ENCODE measurements at places on chromosomes 2 and 18. TPM values are rescaled to one million over a fixed set of nuclear protein-coding genes. Genes with fewer than 3 reads are reported as not detected.

DNA sequence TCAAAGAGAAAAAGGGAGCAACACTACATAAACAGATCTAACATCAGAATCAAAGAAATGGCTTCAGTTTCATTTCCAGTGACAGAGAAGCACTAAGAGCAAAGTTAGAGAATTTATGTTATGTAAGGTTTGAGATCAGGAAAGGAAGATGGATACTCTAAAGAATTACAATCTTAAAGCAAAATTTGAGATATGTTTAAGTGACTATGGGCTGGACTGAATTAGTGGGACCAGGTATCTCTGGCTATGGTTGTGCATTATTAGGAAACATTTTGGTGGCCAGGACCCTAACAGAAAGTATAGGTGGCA is 208.2 kb downstream of the CCDC178 start:
- DNase-seq: no peak
- H3K36me3 ChIP-seq: no peaks in the 10 kb centered on the region
- no peak overlapping the region for H3K27ac ChIP-seq
- H3K27me3 ChIP-seq: no peaks in the 10 kb centered on the region

DNA sequence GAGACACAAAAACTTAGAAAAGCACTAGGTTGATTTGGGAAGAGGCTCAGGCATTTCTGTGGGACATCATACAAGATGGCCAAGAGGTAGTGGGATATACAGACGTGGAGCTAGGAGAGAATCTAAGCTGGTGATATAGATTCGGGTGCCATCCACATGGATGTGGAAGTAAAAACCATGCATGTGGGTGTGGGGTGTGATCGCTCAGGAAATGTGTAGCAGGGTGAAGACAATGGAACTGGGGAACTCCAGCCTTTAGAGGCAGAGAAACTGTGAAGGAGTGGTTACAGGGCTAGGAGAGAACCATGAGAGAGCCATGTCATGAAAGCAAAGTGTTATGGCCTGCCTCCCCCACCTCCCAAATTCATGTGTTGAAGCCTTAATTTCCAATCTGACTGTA is 43.0 kb upstream of the CTLA4 start:
- H3K4me3 ChIP-seq: no peak overlapping the region
- H3K27me3 ChIP-seq: peaks cover 4% of the 10 kb centered on the region
- no peaks in the 10 kb centered on the region for H3K36me3 ChIP-seq
- H3K4me1 ChIP-seq: no peaks in the 10 kb centered on the region

OSR1 gene
- total RNA-seq: 30.6 TPM

- no peaks in the 10 kb centered on the region for H3K36me3 ChIP-seq
- no peak for DNase-seq
- no peaks in the 10 kb centered on the region for H3K4me1 ChIP-seq
- H3K27me3 ChIP-seq: peaks cover 38% of the 10 kb centered on the region
- H3K4me3 ChIP-seq: no peak overlapping the region
Observed at GRCh38 chr18:75739682-75740081, 312.2 kb upstream of the SMIM21 start.

KANSL1L gene
- total RNA-seq: 2.3 TPM

GRCh38 chr2:103773884-103774283 is 1012.1 kb downstream of the TMEM182 start:
- peak; percentile 72 for DNase-seq
- H3K4me3 ChIP-seq: no peak overlapping the region
- H3K4me1 ChIP-seq: 0 out of 2 replicates have a peak, but pooled peaks cover 4% of the 10 kb centered on the region
- H3K27ac ChIP-seq: no peak overlapping the region
- no peaks in the 10 kb centered on the region for H3K36me3 ChIP-seq

LYPD1 gene
- 18.7 TPM for total RNA-seq

CNDP1 gene
- total RNA-seq: not detected

GRCh38 chr2:199979832-199980628 is 24.6 kb downstream of the MAIP1 start:
- no peaks in the 10 kb centered on the region for H3K36me3 ChIP-seq
- DNase-seq: peak; percentile 89
- no peak overlapping the region for H3K27ac ChIP-seq
- H3K27me3 ChIP-seq: no peaks in the 10 kb centered on the region
- H3K4me1 ChIP-seq: peaks cover 26% of the 10 kb centered on the region

DNA sequence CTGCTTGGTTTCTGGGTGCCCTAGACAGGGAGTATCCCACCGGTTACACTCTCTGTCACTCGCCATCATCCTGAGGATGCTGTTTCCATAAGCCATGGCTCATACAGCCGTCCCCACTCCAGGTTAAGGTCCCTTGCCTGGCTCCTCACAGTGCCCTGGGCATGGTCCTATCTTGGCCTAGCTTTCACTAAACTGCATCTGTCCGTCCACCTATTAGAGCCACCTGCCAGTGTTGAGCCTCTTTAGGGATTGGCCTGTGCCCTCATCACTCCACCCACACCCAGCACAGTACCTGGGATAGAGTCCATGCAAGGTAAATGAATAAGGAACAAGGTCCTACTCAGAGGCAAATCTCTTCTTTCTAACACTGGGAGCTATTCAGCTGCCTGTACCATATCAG is 320.1 kb downstream of the GBX2 start:
- H3K4me3 ChIP-seq: no peak overlapping the region
- H3K27me3 ChIP-seq: no peaks in the 10 kb centered on the region
- H3K27ac ChIP-seq: no peak overlapping the region
- no peaks in the 10 kb centered on the region for H3K36me3 ChIP-seq

FEV gene
- total RNA-seq: 0.07 TPM

- H3K4me3 ChIP-seq: no peak overlapping the region
- no peaks in the 10 kb centered on the region for H3K27me3 ChIP-seq
- no peak for DNase-seq
- no peak overlapping the region for H3K27ac ChIP-seq
Observed at GRCh38 chr2:66438498-66438833, 3.5 kb downstream of the MEIS1 start.

LYG2 gene
- total RNA-seq: not detected

DNA sequence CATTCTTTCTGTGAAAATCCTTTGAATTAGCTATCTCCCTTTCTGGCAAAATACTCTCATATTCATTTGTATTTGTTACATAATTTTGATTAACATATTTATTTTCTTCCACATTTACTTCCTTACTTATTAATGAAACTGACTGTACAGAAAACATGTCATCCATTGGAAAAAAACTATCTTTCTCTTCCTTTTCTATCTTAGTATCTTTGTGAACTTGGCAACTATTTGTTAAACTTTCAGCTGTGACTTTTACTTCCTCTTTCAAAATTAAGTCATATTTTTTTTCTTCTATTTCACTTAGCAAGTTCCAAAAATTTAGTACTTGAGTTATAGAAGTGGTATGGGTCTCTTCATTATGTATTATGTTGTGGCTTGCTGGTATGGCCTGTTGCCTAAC is 2.6 kb downstream of the RAD51AP2 start:
- no peaks in the 10 kb centered on the region for H3K4me1 ChIP-seq
- H3K36me3 ChIP-seq: no peaks in the 10 kb centered on the region
- H3K4me3 ChIP-seq: no peak overlapping the region
- no peak overlapping the region for H3K27ac ChIP-seq

- peak; percentile 2 for DNase-seq
- H3K36me3 ChIP-seq: no peaks in the 10 kb centered on the region
- H3K4me1 ChIP-seq: no peaks in the 10 kb centered on the region
- no peak overlapping the region for H3K4me3 ChIP-seq
- no peak overlapping the region for H3K27ac ChIP-seq
- no peaks in the 10 kb centered on the region for H3K27me3 ChIP-seq
Observed at GRCh38 chr2:208608122-208608835, 201.7 kb downstream of the PTH2R start.

ASB18 gene
- 0.15 TPM for total RNA-seq

SOWAHC gene
- total RNA-seq: 27.4 TPM

DNA sequence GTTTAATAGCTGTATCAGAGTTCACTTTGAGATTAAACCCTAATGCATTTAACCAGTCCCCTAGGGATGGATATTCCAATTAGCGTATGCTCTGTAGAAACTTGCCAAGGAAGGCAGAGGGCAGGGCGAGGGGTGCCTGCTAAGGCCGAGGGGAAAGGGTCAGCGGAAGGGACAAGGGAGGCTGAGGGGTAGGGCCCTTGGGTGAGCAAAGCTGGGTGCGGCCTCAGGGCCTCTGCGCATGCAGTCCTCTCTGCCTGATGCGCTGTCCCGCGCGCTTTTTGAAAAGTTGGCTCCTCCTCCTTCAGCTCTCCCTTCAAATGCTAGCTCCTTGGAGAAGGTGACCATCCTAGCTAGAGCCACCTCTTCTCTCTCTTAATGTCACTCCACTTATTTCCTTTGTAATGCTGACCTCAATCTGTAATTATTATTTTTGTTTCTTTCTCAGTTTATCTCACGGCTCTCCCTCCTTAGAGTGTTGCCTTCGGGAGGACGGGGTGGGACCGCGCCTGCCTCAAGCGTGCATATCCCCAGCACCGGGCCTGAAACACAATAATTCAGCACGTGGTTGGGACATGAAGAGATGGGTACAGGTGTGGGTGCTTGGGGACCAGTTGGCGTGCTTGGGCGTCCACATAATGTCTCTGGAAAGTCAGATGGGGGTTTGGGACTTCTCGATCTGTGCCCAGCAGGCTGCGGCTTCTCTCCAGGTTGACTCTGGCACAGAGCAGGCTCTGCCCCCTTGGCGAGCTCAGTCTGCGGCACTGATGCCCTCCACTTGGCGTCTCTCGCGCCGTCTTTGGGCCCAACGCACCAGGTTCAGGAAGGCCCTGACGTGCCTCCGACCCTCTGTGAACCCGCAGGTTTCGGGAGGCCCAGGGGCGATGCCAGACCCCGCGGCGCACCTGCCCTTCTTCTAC is 10.0 kb downstream of the ZAP70 start:
- peaks cover 7% of the 10 kb centered on the region for H3K4me1 ChIP-seq
- H3K27ac ChIP-seq: no peak overlapping the region
- H3K27me3 ChIP-seq: no peaks in the 10 kb centered on the region
- DNase-seq: no peak

DNA sequence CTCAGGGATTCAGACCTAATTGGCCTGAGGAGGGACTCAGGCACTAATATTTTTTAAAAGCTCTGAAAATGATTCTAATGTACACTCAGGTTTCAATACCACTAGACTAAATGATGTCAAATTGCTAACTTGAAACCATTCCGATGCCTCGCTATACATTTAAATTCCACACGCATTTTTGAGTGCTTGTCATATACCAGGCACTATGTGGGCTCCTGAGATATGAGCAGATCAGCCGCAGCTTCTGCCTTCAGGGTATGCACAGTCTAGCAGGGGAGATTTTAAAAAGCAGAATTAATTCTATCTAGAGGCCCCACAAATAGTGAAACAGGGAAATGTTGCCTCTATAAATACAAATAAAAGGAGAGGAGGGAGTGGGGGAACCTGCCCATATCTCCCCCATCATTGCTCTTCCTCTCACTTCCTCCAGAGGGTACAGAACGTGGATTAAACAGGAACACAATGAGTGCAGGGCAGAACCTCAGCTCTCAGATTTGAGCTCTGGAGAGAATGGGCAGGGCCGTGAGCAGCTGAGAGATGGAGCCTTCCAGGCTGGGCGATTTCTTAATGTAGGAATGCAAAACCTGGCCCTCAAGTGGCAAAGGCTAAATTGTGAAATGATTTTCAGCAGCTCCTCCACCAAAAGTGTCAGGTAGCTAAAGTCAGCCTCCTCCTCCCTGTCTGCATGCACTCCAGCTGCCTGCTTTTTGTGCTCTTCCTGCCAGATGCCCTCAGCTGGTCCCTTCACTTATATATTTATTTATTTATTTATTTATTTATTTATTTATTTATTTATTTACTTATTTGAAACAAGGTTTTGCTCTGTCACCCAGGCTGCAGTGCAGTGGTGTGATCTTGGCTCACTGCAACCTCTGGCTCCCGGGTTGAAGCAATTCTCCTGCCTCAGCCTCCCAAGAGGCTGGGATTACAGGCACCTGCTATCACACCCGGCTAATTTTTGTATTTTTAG is 24.6 kb upstream of the LBH start:
- H3K36me3 ChIP-seq: no peaks in the 10 kb centered on the region
- DNase-seq: no peak
- no peak overlapping the region for H3K4me3 ChIP-seq

GPBAR1 gene
- not detected for total RNA-seq

GRCh38 chr2:190482451-190482850 is 52.1 kb downstream of the NEMP2 start:
- H3K36me3 ChIP-seq: no peaks in the 10 kb centered on the region
- H3K4me3 ChIP-seq: no peak overlapping the region
- no peaks in the 10 kb centered on the region for H3K4me1 ChIP-seq
- H3K27ac ChIP-seq: no peak overlapping the region

GRCh38 chr2:219737270-219737691 is 109.9 kb downstream of the SLC4A3 start:
- H3K27ac ChIP-seq: no peak overlapping the region
- no peaks in the 10 kb centered on the region for H3K4me1 ChIP-seq
- H3K27me3 ChIP-seq: no peaks in the 10 kb centered on the region
- DNase-seq: peak; percentile 56

LCLAT1 gene
- total RNA-seq: 22.0 TPM

RELCH gene
- 21.6 TPM for total RNA-seq

GRCh38 chr2:238120463-238121298 is 17.8 kb upstream of the KLHL30 start:
- no peaks in the 10 kb centered on the region for H3K36me3 ChIP-seq
- DNase-seq: no peak
- no peaks in the 10 kb centered on the region for H3K27me3 ChIP-seq
- no peak overlapping the region for H3K4me3 ChIP-seq

SRD5A2 gene
- total RNA-seq: 0.07 TPM

GRCh38 chr2:156818221-156818620 is 382.0 kb downstream of the GPD2 start:
- H3K27me3 ChIP-seq: no peaks in the 10 kb centered on the region
- H3K4me1 ChIP-seq: no peaks in the 10 kb centered on the region
- H3K36me3 ChIP-seq: no peaks in the 10 kb centered on the region

ACTG2 gene
- 3.8 TPM for total RNA-seq

DNA sequence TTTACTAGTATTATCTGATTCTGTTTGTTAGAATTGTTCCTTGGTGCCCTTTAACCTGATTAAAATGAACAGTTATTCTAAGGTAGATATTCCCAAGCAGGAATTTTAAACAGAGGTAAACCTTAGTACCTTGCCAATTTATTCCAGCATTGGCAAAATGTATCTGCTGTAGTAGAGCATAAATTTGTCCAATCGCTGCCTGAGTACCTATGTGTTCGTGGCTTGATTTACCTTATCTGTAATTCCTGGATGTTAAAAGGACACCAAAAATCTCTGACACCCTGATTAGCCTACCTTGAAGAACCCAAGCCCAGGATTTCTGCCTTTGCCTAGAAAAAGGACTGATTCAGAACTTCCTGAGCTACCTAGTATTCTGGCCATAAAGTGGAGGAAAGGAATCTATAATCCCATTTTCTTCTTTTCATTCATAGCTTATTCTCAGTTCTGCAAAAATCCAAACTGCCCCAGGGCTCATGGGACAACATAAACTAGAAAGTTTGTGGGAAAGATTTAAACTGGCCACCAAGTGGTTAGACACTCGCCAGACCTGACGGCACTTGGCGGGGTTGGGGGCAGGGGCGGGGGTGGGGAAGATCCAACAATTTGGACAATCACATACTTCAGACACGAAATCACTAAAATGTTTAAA is 16.2 kb upstream of the ZCCHC2 start:
- peak overlapping the region; percentile 82 for H3K4me3 ChIP-seq
- no peaks in the 10 kb centered on the region for H3K27me3 ChIP-seq
- peaks cover 4% of the 10 kb centered on the region for H3K4me1 ChIP-seq
- peak; percentile 35 for DNase-seq
- no peak overlapping the region for H3K27ac ChIP-seq

ATP6V1B1 gene
- not detected for total RNA-seq

- H3K4me3 ChIP-seq: no peak overlapping the region
- DNase-seq: no peak
- H3K4me1 ChIP-seq: no peaks in the 10 kb centered on the region
- peaks cover 53% of the 10 kb centered on the region for H3K27me3 ChIP-seq
- no peak overlapping the region for H3K27ac ChIP-seq
- H3K36me3 ChIP-seq: no peaks in the 10 kb centered on the region
Observed at GRCh38 chr18:74065366-74065765, 82.3 kb downstream of the FBXO15 start.

Data from PC-3 (cell line).